ENCODE measurements at places on chromosomes 13 and 19. TPM values are rescaled to one million over a fixed set of nuclear protein-coding genes. Genes with fewer than 3 reads are reported as not detected.

The NALCN gene
- 18.5 TPM for total RNA-seq

The RNF225 gene
- not detected for total RNA-seq

The MUC16 gene
- total RNA-seq, result 0.32 TPM

The BRCA2 gene
- 0.64 TPM for total RNA-seq

The FFAR1 gene
- total RNA-seq, result not detected

The DEDD2 gene
- 30.2 TPM for total RNA-seq

The ZNF813 gene
- 1.3 TPM for total RNA-seq

The CYP2A6 gene
- total RNA-seq, result not detected

The CDX2 gene
- total RNA-seq, result not detected

The LTBP4 gene
- 691 TPM for total RNA-seq

The F10 gene
- 15.8 TPM for total RNA-seq

The ZNF121 gene
- total RNA-seq, result 22.7 TPM

The ACTN4 gene
- 1,036 TPM for total RNA-seq

The FBN3 gene
- total RNA-seq, result not detected

The C3 gene
- 2,421 TPM for total RNA-seq

The CATSPERD gene
- not detected for total RNA-seq

The FXYD3 gene
- not detected for total RNA-seq

The ZNF587 gene
- total RNA-seq, result 12.9 TPM

The SULT2A1 gene
- 2.1 TPM for total RNA-seq

The JAK3 gene
- 28.1 TPM for total RNA-seq

The ZNF415 gene
- total RNA-seq, result 1.3 TPM

The ZNF730 gene
- not detected for total RNA-seq

The SPACA4 gene
- total RNA-seq, result not detected

The CNN1 gene
- total RNA-seq, result 477 TPM

The TBC1D17 gene
- 44.6 TPM for total RNA-seq

The PPP6R1 gene
- total RNA-seq, result 68.3 TPM

The PCDH17 gene
- total RNA-seq, result 36.0 TPM

The FUT1 gene
- total RNA-seq, result 3.8 TPM

The CGB5 gene
- not detected for total RNA-seq

The MAB21L1 gene
- total RNA-seq, result not detected

The TPRX1 gene
- not detected for total RNA-seq

The KLF2 gene
- total RNA-seq, result 281 TPM

The KCTD4 gene
- not detected for total RNA-seq

The KCNRG gene
- total RNA-seq, result 3.3 TPM

The WASF3 gene
- total RNA-seq, result 14.3 TPM

The SERP2 gene
- total RNA-seq, result 0.85 TPM

The TMEM59L gene
- total RNA-seq, result not detected

The SHC2 gene
- 51.2 TPM for total RNA-seq

The PINLYP gene
- total RNA-seq, result 2.2 TPM

The KRTDAP gene
- total RNA-seq, result not detected

The CNFN gene
- total RNA-seq, result not detected

The RPS16 gene
- 1,453 TPM for total RNA-seq

The HCN2 gene
- not detected for total RNA-seq

The FGF14 gene
- total RNA-seq, result not detected

The POU2F2 gene
- total RNA-seq, result not detected

The ZMYM5 gene
- total RNA-seq, result 14.2 TPM

Measured in ascending aorta (tissue), 2 donors.